ENCODE measurements at places on chromosomes 16 and 17.
A peak's percentile ranks its signal among the peaks of the same experiment; 100 is the strongest.

DNA sequence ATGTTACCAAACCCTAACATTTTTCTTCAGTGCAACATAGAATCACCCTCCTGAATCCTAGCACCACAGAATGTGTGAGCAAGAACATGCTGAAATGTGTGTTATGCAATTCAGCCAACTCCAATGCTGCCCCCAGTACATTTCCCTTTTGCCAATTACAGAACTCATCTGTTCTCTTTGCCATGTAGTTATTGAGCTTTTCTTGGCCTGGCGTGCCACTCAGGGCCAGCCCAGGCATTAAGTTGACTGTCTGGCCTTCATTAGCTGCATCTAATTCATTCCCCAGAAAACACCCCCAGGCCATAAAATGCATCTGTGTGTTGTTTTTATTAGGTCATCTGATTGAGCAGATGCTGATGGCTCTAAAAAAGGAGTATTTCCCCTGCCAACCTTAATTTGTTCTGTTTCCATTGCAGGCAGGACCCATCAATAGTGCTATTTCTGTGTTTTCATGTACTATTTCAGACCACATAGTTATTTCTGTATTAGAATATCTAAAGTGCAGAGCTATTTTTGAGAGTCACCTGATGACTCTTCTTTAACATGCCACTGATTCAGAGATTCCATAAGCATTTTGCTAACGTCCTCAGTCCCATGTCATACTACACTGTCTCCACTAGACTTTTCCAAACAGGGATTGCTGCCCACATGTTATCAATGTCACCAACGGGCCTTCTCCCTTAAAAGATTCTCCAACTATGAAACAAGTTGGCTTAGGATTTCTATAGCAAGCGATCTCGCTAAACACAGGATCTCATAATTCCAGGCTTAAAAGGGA lies 969.7 kb downstream of the CDH11 start:
- DNase-seq = no peak

GRCh38 chr16:69701866-69702265 lies 24.5 kb downstream of the NQO1 start:
- DNase-seq = no peak

DNA sequence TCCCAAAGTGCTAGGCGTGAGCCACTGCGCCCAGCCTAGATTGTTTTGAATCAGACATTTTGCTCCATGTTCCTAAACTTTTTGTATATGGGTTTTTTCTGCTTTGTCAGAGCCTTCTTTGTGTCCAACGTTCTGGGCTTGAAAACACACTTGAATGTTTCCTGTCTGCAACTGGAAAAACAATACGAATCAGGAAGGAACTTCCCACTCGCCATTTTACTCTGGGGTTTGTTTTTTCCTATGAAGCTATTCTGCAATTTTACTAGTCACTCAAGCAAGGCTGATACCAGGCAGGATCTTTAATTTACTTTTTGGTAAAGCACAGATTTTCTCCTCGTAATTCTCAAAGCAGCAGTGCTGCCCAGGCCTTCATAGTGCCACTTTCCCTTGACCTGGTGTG lies 31.6 kb downstream of the ARHGAP17 start:
- no peak for DNase-seq

DNA sequence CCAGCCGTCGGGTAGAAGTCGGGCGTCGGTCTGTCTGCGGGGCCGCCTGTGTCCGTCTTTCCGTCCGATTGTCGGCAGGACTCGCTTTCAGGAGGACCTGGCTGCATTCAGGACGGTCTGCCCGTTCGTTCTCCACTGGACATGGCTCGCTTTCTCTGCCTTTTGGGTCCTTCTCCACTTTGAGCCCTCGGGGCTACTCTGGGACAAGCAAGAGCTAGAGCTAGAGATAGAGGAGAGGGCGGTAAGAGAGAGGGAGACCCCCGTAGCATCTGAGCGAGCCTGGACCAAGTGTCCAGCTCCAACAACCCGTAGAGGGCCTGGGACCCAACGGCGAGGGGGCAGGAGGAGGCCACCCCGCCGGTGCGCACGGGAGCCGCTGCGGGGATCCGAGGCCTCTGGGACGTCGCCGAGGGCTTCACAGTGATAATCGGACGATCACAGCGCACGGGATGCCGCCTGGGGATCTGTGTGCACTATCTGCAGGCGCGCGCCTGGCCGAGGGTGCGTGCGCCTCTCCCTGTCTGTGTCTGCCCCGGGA lies 4.5 kb downstream of the TBX4 start:
- DNase-seq = no peak

- DNase-seq = no peak
Observed at GRCh38 chr16:29830774-29831173, 10.5 kb downstream of the MVP start.

DNA sequence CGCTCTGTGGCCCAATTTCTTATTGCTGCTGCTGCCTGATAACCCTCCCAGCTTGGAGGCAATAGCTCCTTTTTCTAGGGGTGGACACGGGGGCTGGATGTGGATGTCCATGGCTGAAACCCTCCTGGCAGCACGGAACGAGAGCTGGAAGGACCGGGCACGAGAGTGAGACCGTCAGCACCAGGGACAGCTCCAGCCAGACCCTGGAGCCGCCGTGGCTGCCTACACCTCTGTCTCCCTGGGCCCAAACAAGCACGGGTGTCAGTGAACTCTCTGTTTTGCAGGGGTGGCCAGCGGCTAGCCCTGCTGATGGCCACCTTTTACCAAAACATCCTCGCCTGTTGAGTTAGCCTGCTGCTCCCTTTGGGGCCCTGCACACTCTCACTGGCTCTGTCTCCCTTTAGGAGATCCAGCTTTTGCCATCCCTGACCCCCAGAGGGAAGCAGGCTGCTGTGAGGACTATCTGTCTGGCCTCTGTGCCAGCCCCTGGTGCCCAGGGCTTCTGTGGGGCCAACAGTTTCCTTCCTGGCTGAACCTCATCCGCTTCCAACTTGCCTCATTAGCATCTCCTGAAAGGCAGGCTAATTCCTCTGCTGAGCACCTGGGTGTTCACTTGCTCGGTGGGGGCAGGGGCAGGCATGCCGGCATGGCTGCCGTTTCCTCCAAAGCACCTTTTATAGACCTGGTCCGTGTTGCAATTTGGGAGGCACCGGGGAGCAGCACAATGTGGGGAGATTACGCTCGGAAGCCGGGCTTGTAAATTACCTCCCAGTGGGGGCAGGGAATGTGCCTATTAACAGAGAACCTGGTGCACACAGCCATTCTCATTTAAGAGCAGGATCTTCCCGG lies 118.1 kb downstream of the ENGASE start:
- DNase-seq = peak; percentile 3

- DNase-seq = peak; percentile 71
Observed at GRCh38 chr16:17470908-17471718, at the start of gene XYLT1. Gene XYLT1, minus strand, starts transcription at chr16:17470960. Its CDS starts 164 bp downstream, at chr16:17470796.

DNA sequence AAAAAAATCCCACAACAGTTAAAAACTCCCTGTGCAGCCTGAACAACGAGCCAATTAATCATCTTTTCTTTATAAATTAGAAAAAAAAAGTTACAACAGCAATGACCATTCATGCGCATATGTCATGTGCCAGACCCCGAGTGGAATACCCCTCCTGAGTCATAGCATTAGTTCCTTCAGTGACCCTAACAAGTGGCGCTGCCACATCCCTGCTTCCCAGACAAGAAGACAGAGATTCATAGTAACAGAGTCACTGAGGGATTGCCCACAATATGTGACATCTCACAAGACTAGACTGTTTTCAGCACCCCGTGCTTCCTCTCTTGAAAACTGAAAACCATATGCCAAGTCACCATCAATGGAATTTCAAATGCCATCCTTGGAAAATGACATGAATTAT lies 7.9 kb downstream of the UMOD start:
- DNase-seq = no peak

- no peak for DNase-seq
Observed at GRCh38 chr17:79933863-79934652, 94.8 kb upstream of the CBX4 start.

- DNase-seq = no peak
Observed at GRCh38 chr17:7262192-7262934, at the start of gene CLDN7. Gene CLDN7, minus strand, starts transcription at chr17:7262478. Its CDS starts 435 bp downstream, at chr17:7262043.

DNA sequence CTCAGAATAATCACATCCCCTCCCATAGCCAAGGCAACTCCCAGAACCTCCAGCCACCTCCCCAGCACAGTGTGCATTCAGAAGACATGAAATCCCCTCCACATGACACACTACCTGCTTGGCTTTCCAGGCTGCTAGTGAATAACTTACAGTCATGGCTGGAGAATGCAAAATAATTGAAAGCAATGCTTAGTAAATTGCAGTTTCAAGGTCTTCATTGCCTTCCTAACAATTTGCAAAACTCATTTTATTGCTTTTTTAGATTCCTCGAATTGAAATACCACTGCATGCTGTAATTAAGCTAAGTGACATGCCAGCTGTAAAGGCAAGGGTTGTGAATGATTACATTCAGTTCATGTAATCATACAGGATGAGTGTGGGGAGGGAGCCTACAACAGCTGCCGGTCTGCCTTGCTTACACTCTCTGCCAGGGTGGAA lies 29.0 kb upstream of the HOXB13 start:
- no peak for DNase-seq

DNA sequence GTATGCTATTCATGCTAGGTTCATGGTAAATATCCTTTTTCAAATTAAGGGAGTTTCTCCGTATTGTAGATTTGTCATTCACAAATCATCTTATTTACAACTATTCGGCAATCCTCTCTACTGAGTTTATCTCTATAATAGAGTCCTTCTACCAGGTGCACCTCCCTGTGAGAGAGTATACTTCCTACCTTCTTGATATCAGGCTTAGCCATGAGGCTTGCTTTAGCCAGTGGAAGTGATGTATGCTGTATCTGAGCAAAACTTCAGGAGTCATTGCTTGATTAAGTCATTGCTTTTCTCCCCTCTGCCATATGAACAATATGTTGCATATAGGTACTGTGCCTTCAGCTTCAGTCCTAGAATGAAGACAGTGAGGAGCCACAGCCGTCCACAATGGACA lies 20.5 kb downstream of the NSRP1 start:
- DNase-seq = no peak

DNA sequence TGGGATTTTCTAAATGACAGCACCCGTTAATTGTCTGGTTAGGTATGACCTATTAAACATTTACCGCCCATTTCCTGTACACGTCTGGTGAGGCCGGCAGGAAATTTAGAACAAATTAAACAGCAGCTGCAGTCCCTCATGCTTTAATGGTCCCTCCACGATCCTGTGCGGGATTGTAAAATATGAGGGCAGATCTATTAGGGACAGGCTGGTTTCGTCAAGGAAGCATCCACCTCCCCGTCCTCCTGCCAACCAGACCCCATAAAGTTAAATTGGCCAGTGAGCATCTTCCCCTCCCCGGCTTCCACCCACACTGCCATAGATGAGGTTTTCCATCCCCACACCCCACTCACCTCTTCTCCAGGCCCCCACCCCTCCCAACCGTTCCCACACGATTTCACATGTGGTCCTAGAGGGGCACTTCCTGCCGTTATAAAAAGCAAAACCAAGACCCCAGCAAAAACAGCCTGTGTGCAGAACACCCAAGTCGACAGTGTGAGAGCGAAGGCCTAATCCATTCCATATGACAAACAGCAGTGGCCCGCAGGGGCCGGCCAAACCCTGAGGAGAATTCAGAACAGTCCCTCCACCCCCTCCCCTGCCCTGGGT lies 331.9 kb downstream of the FOXL1 start:
- DNase-seq = no peak

GRCh38 chr16:87993901-87994300 lies 42.7 kb downstream of the BANP start:
- no peak for DNase-seq

- DNase-seq = no peak
Observed at GRCh38 chr17:73748508-73748907, 104.3 kb upstream of the SDK2 start.

GRCh38 chr16:56931271-56931891 lies 561 bp upstream of the HERPUD1 start:
- DNase-seq = no peak

GRCh38 chr16:23922406-23922805 lies 86.6 kb downstream of the PRKCB start:
- DNase-seq = no peak

DNA sequence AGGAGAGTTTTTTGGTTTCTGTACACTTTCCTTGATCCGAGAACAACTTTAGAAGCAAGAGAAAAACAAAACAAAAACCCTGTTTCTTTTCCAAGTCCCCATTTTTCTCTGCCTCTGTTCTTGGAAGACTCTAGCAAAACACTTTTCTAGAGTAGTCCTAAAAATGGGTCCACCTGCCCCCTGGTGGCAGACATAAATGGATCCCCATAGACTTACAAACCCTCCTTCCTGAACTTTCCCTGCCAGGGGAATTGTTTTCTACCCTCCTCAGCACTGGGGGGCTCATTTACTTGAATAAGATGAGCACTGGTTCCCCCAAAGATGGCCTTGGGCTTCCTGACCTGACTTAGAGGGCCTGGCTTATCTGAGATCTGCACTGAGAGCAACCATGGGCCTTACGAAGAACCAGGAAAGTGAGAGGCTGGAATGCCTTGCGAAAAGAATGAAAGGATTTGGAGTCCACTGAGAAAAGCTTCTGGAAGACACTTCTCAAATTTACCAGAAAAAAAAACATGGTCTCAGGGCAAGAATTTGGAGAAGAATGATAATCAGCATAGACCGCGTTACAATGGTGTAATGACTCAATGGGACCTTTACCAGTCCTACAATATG lies 48.0 kb upstream of the CDYL2 start:
- DNase-seq = peak; percentile 1

GRCh38 chr17:28174352-28175046 lies 132.0 kb downstream of the NLK start:
- peak; percentile 19 for DNase-seq

- DNase-seq = no peak
Observed at GRCh38 chr16:85126705-85127378, 14.6 kb upstream of the CIBAR2 start.

DNA sequence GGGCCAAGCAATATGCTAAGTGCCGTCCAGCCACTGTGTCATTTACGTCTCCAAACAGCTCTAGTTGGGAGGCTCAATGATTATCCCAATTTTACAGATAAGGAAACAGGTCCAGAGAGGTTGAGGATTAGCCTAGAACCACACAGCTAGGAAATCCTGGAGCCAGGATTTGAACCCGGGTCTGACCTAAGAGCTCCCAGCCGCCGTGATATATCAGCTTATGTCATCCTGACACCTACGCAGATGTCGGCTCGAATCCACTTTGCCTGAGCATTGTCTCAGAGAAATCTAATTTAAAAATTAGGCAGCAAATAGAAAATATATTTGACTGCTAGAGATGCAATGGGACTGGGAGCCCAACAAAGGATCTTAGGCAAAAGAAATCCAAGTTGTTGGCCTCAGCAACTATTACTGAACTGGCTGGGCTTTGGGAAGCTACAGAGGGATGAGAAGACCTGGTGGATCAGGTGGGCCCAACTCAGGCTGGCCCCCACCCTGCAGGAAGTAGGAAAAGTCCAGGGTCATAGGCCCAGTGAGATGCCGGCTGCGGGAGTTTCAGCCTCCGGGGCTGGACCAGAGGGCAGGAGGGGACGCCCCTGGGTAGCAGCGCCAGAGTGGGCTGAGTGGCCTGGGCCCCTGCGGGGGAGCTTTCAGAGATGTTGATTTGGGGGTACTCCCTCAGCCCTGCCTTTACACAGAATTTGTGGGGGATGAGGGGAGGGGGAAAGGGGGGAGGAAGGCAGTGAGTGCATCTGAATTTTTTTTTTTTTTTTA lies 35.1 kb upstream of the IL21R start:
- no peak for DNase-seq

Data from CD4-positive, alpha-beta T cell treated with Interleukin-12 subunit alpha and Interleukin-12 subunit beta, for 1 hour (primary cell).